ENCODE measurements at places on chromosomes 13 and 19.
A peak's percentile ranks its signal among the peaks of the same experiment; 100 is the strongest.

- DNase-seq = no peak
These were observed 40.3 kb downstream of the PDE4A start for GRCh38 chr19:10460714-10461046.

DNA sequence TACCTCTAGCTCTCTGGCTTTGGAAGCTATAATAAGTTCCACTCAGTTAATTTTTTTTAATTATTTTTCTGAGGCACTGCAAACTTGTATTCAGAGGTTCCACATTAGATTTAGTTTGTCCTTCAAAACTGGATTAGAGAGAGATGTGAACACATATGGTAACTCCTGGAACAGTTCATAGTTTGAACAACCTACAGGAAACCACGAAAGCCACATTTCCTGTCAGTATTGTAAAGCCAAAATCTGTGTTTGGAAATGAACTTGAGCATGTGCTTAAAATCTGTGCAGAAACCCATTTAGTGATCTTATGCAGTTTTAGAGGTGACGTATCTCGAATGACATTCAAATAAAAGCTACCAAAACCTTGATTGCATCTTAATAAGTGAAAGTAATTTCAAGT lies 1952.0 kb downstream of the OLFM4 start:
- no peak for DNase-seq

GRCh38 chr13:76014406-76015318 lies 378.5 kb downstream of the LMO7 start:
- peak; percentile 36 for DNase-seq

- DNase-seq = no peak
These were observed 15.9 kb upstream of the GAS6 start for GRCh38 chr13:113879494-113880360.

GRCh38 chr19:52898101-52898500 lies 666 bp upstream of the ZNF320 start:
- DNase-seq = no peak
